PC-3 (cell line): ENCODE measurements at places on chromosomes 16 and 17. TPM values are rescaled to one million over a fixed set of nuclear protein-coding genes. Genes with fewer than 3 reads are reported as not detected.

- H3K4me3 ChIP-seq: no peak overlapping the region
- no peak overlapping the region for H3K27ac ChIP-seq
- H3K36me3 ChIP-seq: no peaks in the 10 kb centered on the region
These were observed 11.4 kb downstream of the SLC13A5 start for GRCh38 chr17:6701719-6702118.

DNA sequence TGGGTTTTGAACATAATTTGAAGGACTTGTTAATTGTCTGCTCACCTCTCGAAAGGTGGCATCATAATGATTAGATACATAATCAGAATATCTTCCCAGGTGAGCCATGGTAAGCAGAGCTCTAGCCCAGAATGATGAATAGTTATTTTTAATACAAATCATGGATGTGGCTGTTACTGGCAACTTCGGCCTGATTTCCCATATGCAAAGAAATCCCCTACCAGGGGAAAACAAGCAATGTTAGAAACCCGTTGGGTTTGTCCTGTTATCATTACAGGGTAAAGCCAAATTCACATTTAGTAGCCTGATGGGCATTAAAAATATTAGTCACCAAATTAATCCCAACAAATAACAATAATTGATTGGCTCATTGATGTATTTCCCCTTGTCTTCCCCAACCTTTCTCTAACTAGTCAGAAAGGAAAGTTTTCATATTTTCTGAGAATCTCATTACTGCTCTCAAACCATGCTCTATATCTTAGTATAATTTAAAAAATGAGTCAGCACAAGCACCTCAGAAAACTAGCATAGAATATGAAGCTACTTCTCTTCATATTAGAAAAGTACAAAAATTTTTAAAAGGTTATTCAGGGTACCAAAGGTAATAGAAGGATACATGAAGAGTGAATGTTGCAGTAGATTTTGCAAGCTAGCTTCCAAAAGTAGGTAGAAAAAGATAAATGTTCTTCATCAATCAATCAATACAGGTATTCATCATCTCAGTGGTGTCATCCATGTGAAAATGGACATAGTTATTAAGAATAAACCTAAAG, 5.0 kb downstream of the STAT5B start:
- H3K27ac ChIP-seq: no peak overlapping the region
- no peaks in the 10 kb centered on the region for H3K36me3 ChIP-seq
- H3K4me3 ChIP-seq: no peak overlapping the region
- DNase-seq: no peak
- no peaks in the 10 kb centered on the region for H3K4me1 ChIP-seq

MYH11 gene
- total RNA-seq: not detected in 2 replicates

AIPL1 gene
- not detected in 2 replicates for total RNA-seq

SLC52A1 gene
- total RNA-seq: not detected in 2 replicates

GRCh38 chr16:56190677-56191155, 573 bp upstream of the GNAO1 start:
- H3K4me1 ChIP-seq: no peaks in the 10 kb centered on the region
- no peak for DNase-seq
- no peaks in the 10 kb centered on the region for H3K36me3 ChIP-seq
- no peak overlapping the region for H3K27ac ChIP-seq
- H3K4me3 ChIP-seq: no peak overlapping the region

DNA sequence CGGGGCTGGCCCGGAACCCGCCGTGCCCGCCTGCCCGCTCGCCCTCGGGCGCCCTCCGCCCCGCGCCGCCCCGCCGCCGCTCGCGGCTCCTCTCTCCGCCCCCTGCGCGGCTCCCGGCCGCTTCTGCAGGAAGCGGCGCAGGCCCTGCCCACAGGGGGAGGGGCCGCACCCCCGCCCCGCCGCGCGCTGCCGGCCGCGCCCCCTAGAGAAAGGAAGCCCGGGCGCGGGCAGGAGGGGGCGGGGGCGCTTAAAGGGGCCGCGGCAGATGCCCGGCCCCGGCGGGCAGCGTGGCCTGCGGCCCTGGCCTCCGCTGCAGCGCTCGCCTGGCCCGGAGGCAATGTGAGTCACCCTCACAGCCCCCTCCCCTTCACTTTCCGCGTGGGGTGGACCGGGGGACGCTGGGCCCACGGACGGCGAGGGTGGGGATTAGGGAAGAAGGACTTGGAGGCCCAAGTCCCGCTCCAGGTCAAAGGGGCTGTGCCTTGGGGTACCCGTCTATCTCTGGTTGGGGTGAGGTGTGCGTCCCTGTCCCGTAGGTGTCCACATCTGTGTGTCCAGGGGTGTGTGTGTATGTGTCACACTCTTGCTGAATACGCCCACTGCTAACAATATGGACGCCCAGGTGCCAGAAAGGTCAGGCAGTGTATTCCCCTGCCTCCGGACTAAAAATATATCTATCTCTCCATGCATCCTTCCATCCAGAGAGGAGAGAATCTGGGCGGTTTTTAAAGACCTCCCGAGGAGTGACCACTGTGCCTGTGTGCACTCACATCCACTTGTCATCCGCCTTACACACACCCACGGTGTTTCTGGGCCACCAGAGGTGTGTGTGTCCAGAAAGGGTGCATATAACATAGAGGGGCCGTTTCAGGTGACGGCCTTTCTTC, at the start of gene GIT1:
Gene GIT1, minus strand, starts transcription at position 125 of the 887 bp plus-strand sequence. CDS start 270 bp downstream, outside the sequence.
- H3K4me3 ChIP-seq: peak within 1 kb of the TSS; percentile 89
- H3K27ac ChIP-seq: no peak within 1 kb of the TSS
- H3K27me3 ChIP-seq: no peaks in the 10 kb centered on the region
- peak; percentile 85 for DNase-seq
- no peaks in the 10 kb centered on the region for H3K36me3 ChIP-seq

GRCh38 chr17:17132746-17133145, 73.4 kb downstream of the PLD6 start:
- peaks cover 94% of the 10 kb centered on the region for H3K36me3 ChIP-seq
- no peak overlapping the region for H3K27ac ChIP-seq
- no peaks in the 10 kb centered on the region for H3K4me1 ChIP-seq
- H3K4me3 ChIP-seq: no peak overlapping the region
- DNase-seq: no peak
